Caco-2 (cell line): ENCODE measurements at places on chromosomes 5 and 9.
A peak's percentile ranks its signal among the peaks of the same experiment; 100 is the strongest.

GRCh38 chr9:93656426-93657239 is 80.2 kb downstream of the PHF2 start:
- no peak overlapping the region for H3K27ac ChIP-seq
- no peaks in the 10 kb centered on the region for H3K27me3 ChIP-seq
- no peaks in the 10 kb centered on the region for H3K4me1 ChIP-seq
- H3K4me3 ChIP-seq, result no peak overlapping the region

DNA sequence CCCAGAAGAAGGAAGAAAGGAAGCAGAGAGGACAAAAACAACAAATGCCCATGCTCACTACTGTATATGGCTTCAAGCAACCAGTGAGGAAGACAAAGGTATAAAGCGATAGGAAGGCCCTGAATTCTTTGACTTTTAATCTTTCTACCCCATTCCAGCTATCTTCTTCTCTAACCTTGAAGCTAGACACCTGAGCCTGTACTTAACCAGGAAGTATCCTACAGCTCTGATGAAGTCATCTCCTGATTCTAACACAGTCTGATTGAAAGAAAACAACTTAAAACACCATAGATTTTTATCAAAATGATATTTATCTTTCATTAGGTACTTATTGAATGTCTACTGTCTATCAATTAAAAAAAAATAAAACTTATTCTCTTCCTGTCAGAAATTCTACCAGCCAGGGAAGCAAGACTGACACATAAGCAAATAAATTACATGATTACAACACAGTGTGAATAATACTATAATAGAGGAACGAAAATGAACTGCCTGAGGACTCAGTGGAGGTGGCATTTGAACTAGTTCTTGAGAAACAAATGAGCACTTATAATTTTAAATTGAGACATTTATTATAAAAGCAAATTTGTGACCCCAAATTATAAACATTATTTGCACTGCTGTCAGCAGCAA is 123.3 kb upstream of the ELL2 start:
- H3K27ac ChIP-seq, result no peak overlapping the region
- no peaks in the 10 kb centered on the region; the same call in 1 of the 2 replicates for H3K4me1 ChIP-seq
- DNase-seq, result no peak
- no peaks in the 10 kb centered on the region for H3K27me3 ChIP-seq
- no peaks in the 10 kb centered on the region for H3K36me3 ChIP-seq
- H3K4me3 ChIP-seq, result no peak overlapping the region

DNA sequence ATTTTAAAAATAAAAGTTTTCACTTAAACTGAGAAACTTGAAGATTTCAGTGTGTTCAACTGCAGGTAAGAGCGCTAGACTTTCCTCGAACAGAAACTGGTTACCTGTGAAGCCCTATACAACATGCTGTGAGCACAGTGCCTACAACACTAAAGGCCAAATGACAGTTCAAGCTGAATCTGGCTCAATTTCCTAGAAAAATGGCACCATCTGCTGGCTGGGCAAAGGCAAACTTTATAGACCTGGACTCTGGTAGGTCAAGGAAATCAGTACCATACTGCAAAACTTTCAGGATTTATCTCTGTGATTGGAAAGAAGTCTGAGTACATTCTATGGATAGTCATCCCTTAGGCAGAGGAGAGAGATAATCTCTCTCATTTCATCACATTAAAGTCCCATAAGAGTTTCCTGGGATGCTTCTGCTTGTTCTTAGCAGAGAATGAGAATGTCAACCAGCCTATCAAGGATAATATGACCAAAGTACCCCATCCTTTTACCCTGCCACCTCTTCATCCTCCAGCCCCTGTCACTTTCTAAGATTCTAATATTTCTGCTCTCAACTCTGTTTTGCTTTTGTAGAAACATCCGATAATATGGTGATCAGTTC is 31.8 kb upstream of the FOXB2 start:
- DNase-seq, result peak; percentile 25
- H3K4me1 ChIP-seq, result no peaks in the 10 kb centered on the region
- no peak overlapping the region for H3K4me3 ChIP-seq
- H3K27ac ChIP-seq, result no peak overlapping the region
- H3K27me3 ChIP-seq, result no peaks in the 10 kb centered on the region

DNA sequence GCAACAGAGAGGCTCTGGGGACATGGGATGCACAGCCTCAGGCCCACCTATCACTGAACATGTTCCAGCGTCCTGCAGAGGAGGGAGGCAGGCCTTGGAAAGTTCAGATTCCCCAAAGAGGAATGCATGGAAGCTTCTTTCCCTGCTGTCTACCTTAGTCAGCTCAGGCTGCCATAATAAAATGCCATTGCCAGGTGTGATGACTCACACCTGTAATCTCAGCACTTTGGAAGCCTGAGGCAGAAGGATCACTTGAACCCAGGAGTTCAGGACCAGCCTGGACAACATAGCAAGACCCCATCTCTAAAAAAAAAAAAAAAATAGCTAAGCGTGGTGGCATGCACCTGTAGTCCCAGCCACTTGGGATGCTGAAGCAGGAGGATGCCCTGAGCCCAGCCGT is 24.5 kb upstream of the TOR1B start:
- no peak overlapping the region for H3K27ac ChIP-seq
- H3K4me1 ChIP-seq, result peaks cover 14% of the 10 kb centered on the region
- no peaks in the 10 kb centered on the region for H3K36me3 ChIP-seq
- no peaks in the 10 kb centered on the region for H3K27me3 ChIP-seq
- H3K4me3 ChIP-seq, result no peak overlapping the region
- DNase-seq, result no peak

DNA sequence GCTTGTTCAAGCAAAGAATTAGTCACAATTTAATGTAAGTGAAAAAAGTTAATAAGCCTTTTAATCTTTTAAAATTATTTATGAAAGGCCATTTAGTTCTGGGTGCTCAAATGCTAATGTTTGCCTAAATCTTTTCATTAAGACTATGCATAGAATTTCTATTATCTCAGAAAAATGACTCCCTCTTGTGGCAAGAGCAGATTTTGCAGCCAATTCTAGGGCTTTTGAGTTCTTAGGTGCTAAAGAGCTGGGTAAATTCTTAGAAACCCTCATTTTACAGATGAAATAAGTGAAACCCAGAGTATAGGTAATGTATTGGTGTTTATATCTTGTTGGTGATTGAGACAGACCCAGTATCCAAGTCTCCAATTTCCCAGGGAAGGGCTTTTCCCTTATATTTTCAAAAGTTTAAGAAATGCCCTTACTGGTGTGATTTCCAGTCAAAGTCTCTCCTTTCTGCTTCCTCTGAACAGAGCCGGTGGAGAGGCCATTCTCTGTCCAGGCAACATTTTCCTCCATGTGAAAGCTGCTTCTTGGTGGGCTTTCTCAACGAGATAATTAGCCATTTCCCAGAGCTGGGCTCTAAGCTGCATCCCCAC is 24.1 kb upstream of the PCSK5 start:
- no peaks in the 10 kb centered on the region for H3K4me1 ChIP-seq
- no peak overlapping the region for H3K27ac ChIP-seq
- no peaks in the 10 kb centered on the region for H3K36me3 ChIP-seq
- H3K4me3 ChIP-seq, result no peak overlapping the region
- no peaks in the 10 kb centered on the region for H3K27me3 ChIP-seq

DNA sequence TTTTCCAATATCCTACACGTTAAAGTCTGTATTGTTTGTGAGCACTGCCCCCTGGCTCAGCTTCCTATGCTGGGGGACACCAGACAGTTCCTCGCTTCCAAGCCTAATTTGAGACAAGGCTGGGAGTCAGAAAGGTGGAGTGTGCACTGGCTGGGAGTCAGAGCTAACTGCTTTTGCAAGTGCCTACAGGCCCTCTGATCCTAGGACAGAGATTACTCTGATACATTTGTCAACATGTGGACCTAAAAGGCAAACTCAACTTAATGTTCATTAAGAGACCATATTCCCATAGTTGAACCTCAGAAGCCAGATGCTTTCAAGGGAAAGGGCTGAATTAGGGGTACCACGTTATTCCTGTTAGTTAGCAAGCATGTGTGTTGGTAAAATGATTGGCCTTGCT is 80.8 kb downstream of the NIPSNAP3B start:
- no peaks in the 10 kb centered on the region for H3K27me3 ChIP-seq
- no peaks in the 10 kb centered on the region for H3K4me1 ChIP-seq
- H3K4me3 ChIP-seq, result no peak overlapping the region

DNA sequence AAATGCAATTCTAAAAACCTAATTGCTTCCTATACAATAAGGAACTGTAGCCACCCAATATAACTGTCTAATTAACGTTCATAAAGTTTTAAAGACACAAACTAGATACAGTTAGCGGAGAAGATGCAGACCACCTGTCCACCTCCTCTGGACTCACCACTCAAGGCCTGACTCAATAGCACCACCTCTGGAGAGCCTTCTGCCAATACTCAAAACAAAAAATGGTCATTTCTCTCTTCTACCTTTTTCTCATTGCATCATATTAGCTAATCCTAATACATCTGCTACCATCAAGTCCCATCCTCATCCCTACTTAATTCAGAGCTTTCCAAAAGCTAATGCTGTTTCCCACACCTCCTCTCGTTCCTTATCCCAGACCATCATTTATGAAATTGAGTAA is 159.9 kb downstream of the MLLT3 start:
- no peaks in the 10 kb centered on the region for H3K4me1 ChIP-seq
- DNase-seq, result no peak
- no peak overlapping the region for H3K27ac ChIP-seq
- no peak overlapping the region for H3K4me3 ChIP-seq
- no peaks in the 10 kb centered on the region for H3K36me3 ChIP-seq
- H3K27me3 ChIP-seq, result no peaks in the 10 kb centered on the region

GRCh38 chr5:10328323-10328722 is 20.6 kb upstream of the CMBL start:
- no peaks in the 10 kb centered on the region for H3K27me3 ChIP-seq
- H3K4me1 ChIP-seq, result 0 out of 2 replicates have a peak, but pooled peaks cover 3% of the 10 kb centered on the region
- no peak overlapping the region for H3K27ac ChIP-seq
- no peaks in the 10 kb centered on the region for H3K36me3 ChIP-seq
- DNase-seq, result no peak

- no peak overlapping the region for H3K4me3 ChIP-seq
- DNase-seq, result peak; percentile 52
- H3K27ac ChIP-seq, result no peak overlapping the region
These were observed 13.0 kb downstream of the SUSD3 start for GRCh38 chr9:93071464-93071863.

DNA sequence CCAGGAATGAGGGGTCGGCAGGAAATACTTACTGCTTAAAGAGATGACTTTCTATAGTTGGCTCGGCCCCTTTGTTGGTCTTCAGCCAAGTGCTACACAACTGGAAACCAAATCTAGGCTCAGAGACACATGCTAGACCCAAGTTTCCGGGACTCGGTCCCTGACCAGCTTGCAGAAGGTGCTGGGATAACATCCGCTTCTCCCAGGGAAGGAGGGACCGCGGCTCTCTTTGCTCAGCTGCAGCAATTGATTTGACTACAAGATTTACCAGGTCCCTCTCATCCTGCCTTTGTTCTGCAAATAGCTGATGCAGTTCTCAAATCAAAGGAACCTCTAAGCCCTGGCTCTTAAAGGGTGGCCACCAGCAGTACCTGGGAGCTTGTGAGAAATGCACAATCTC is 314.7 kb downstream of the MLLT3 start:
- no peaks in the 10 kb centered on the region for H3K36me3 ChIP-seq
- H3K27ac ChIP-seq, result no peak overlapping the region
- H3K4me1 ChIP-seq, result no peaks in the 10 kb centered on the region
- H3K27me3 ChIP-seq, result no peaks in the 10 kb centered on the region

DNA sequence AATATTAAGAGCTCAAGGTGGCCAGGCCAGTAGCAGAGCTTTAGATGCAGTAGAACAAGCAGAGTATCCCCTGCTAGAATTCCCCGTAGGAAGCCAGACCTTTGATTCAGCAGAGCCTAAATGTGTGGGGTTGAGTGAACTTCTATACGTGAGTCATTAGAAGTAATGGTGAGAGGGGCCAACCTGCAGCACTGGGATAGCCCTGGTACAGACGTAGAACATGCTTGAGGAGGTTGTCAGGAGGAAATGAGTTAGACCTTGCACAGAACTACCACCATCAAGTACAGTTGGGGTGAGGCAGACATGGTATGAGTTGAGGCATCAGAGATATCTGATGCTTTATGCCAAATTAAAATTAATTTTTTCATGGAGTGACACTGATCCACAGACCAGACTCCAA is 42.0 kb downstream of the PDCD1LG2 start:
- H3K27ac ChIP-seq, result no peak overlapping the region
- H3K4me1 ChIP-seq, result no peaks in the 10 kb centered on the region
- no peak overlapping the region for H3K4me3 ChIP-seq
- H3K27me3 ChIP-seq, result no peaks in the 10 kb centered on the region
- no peak for DNase-seq
- no peaks in the 10 kb centered on the region for H3K36me3 ChIP-seq
